ELR (cell line): ENCODE measurements at places on chromosomes 13 and 19.

- peak; percentile 36 for DNase-seq
Observed at GRCh38 chr19:54158812-54159351, 639 bp downstream of the LENG1 start.

DNA sequence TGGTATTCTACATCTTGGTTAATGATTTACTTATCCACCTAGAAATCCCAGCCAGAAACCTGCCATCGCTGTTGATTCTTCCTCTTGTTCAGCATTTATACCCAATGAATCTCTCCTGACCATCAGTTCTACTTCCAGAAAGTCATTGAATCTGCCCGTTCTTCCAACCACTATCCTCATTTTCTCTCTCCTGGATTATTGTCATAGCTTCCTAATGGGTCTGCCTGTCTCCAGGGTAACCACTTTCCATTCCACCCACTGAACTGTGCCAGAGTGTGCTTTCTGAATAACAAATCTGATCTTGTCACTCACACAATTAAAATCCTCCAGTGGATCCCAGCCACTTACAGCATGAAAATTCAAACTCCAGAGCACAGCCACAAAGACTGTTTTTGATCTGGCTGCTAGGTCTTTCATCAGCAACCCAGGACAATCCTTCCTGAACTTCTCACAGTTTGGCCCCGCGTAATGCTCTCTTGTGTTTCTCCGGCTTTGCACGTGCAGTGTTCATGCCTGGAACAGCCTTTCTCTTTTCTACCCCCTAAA is 330.6 kb downstream of the SPRY2 start:
- DNase-seq, result no peak

DNA sequence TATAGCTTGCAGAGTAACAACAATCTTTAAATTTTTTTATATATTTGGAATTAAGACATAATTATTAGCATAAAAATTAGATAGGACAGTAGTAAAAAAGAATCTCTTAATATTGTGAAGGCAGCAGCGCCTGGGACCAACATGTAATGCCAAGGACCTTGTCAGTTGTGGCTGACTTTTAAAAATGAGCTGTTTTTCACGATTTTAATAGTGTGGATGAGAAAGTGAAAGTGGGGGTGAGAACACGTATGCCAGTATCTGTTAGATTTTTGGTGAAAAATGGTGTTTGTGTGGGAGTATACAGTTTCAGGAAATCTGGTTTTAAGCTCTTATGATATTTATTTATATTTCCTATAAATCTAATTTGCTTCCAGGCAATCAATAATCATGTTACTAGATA is 125.2 kb downstream of the LMO7 start:
- DNase-seq, result no peak

DNA sequence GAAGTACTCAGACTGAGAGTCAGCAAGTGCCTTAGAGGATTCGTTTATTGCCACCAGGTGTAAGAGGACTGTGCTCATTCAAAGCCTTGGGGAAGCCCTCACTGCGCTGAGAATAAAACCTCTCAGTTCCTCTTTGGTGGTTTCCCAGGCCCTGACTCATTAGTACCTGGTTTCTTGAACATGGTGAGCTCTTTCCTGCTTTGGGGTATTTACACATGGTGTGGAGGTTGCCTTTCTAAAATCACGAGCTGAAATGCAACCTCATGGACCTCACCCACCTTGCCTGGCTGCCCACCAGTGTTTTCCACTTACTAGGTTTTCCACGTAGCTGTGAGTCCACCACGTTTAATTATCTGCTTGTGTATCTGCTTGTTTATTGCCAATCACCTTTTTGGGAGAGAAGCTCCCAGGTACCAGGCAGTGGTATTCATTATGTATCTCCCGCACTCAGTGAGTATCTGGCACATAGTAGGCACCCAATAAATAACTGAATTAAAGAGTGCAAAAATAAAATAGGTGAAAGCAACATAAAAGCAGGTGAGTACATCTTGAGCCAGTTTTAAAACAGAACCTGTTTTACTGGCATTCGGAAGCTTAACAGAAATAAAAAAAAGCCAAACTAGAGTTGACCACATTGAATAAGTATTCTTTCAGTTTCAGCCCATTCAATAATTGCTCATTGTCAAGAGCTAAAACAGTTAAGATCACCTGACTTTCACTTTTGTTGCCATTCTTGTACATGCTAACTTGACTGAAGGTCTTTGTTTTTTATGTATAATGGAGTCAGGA is 533.0 kb downstream of the MYO16 start:
- DNase-seq, result no peak

- no peak for DNase-seq
Observed at GRCh38 chr13:39760521-39760920, 105.1 kb downstream of the COG6 start.

DNA sequence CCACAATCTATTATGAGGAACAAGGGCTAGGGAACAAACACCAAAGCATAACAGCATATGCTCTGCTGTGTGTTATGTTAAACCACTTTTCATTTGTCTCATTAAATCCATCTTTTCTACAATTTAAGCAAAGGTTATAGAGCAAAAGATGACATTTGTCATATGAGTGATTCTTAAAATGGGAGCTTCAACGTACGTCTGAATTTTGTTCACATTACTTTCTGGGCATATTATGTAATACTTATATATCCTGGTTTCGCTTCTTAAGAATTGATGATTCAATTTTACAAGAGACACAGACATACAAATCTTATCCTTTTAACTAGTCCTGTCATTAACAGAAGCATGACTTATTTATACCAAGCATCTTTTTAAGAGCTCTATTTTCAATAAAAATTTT is 3.3 kb upstream of the TPP2 start:
- DNase-seq, result no peak

- DNase-seq, result no peak
Observed at GRCh38 chr19:41018736-41019290, 27.7 kb downstream of the CYP2B6 start.

DNA sequence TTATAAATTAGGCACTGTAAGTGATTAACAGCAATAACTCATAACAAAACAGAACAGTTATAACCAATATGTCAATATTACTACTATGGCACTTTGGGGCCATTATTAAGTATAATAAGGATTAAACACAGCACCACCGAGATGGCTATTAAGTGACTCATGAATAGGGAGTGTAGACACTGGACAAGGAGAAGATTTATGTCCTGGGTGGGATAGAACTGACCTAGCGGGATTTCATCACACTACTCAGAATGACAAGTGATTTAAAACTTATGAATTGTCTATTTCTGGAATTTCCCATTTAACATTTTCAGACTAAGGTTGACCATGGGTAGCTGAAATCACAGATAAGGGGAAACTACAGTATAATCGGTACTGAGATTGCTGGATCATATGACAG is 79.0 kb upstream of the SLC7A1 start:
- peak; percentile 79 for DNase-seq

GRCh38 chr19:34336781-34337271 is 28.2 kb upstream of the GPI start:
- DNase-seq, result peak; percentile 54

DNA sequence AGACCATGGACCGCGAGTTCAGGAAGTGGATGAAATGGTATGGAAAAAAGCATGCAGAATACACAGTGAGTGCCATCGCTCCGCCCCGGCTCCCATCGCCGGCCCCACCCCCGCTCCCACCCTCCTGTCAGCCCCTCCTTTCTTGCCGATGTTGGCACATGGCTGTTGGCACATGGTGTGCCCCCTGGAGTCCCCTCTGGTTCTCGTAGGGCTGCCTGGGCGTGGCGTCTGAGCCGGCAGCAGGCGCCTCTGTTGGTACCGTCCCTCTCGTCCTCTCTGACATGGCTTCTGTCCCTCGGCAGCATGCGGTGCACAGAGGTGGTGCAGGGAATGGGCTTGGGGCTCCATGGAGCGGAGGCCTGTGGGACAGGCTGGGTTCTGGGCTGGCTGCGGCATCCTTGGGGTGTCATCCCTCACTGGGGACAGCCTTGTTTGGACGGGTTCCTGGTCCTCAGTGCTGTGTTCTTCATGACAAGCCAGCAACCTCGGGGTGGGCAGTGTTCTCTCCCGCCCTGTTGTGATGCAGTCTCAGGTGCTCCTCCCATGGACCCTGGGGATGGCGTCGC is 30.9 kb downstream of the DOT1L start:
- DNase-seq, result no peak

DNA sequence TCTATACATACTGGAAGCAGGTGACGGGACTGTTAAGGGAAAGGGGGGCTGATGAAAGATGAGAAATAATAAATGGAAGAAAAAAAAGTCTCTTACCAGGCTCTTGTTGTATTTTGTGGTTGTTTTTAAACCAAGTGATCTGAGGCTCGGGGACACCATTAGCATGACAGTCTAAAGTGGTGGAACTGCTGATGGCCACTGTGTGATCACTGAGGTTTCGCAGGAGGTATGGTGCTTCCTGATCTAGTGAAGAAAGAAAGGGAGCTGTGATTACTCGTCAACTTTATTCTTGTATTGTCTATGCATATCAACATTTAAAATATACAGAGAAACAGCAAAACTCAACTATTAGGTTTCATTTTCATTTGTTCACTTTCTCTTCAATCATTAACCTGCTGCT is 110.1 kb downstream of the FLT1 start:
- DNase-seq, result no peak

DNA sequence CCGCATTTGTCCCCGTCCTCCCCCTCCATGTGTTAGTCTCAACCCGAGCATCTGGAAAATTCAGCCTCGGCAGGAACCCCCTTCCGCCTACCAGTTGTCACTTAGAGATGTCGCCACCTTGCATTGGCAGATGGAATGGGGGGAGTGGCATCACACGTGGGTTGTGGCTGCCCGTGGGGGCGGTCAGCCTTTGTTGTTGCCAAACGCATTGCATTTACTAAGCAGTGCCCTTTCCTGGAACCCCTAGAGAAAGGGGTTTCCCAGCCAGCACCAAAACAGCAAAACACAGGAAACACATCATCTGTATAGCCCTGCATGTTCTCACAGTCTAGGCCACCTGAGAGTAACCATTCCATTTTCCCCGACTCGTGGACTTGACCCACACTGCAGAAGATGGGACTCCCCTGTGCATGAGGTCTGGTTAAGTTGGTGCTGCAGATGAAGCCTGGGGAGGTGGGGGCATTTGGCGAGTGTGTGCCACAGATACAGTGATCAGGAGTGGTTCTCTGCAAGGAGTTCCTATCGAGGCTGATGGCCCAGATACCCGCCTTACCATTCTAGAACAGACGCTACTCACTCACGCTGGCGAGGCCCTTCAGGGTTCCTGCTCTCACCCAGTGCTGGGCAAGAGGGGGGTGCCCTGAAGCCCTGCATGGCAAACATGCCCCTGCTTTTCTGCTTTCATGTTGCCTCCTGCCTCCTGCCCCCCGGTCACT is 38.3 kb downstream of the TMED1 start:
- DNase-seq, result no peak

GRCh38 chr13:49844181-49844580 is 51.7 kb upstream of the KPNA3 start:
- no peak for DNase-seq

DNA sequence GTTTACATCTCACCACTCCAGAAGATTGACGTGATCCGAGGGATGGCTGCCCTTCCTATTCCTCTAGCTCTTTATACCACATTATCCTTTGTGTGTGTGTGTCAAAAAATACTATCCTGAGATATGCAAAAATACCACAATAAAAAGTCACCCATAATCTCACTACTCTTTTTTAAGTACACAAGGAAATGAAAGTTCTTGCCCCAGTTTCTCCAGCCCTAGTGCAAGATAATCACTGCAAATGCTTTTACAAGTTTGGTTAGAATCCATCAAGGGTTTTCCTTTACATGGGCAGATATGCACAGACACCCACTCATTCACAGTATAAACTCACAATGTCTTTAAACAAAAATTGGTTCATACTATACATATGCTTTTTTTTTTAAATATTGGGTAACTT is 89.3 kb downstream of the DIAPH3 start:
- DNase-seq, result no peak

GRCh38 chr13:63731896-63732295 is 2316.2 kb upstream of the PCDH20 start:
- DNase-seq, result no peak

- peak; percentile 34 for DNase-seq
Observed at GRCh38 chr19:35195830-35196229, 32.7 kb downstream of the FAM187B start.

DNA sequence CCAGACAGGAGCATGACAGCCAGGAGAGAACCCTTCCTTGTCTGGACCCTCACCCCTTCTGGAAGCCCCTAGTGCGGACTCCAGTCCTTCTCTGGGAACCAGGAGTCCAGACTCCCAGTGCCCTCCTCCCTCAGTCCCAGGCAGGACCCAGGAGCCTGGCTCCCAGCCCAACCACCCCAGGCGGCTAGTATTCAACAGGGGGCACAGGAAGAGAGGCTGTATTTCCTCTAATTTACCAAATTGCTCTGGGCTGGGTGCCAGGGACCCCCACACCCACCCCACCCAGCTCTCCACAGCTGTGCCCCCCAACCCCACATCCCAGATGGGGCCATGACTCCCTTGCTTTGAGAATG is 3.3 kb downstream of the GRIN2D start:
- DNase-seq, result no peak

- DNase-seq, result peak; percentile 89
Observed at GRCh38 chr19:10936661-10937084, 8.1 kb downstream of the TIMM29 start.

GRCh38 chr19:51025401-51025800 is 1.0 kb downstream of the KLK11 start:
- no peak for DNase-seq

DNA sequence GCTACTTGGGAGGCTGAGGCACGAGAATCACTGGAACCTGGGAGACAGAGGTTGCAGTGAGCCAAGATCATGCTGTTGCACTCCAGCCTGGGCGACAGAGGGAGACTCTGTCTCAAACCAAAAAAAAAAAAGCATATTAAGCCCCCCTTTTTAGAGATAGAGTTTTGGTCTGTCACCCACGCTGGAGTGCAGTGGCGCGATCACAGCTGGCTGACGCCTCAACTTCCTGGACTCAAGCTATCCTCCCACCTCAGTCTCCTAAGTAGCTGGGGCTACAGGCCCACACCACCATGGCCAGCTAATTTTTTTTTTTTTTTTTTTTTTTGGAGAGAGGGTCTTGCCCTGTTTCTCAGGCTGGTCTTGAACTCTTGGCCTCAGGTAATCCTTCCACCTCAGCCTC is 34.2 kb upstream of the MAP3K10 start:
- no peak for DNase-seq

DNA sequence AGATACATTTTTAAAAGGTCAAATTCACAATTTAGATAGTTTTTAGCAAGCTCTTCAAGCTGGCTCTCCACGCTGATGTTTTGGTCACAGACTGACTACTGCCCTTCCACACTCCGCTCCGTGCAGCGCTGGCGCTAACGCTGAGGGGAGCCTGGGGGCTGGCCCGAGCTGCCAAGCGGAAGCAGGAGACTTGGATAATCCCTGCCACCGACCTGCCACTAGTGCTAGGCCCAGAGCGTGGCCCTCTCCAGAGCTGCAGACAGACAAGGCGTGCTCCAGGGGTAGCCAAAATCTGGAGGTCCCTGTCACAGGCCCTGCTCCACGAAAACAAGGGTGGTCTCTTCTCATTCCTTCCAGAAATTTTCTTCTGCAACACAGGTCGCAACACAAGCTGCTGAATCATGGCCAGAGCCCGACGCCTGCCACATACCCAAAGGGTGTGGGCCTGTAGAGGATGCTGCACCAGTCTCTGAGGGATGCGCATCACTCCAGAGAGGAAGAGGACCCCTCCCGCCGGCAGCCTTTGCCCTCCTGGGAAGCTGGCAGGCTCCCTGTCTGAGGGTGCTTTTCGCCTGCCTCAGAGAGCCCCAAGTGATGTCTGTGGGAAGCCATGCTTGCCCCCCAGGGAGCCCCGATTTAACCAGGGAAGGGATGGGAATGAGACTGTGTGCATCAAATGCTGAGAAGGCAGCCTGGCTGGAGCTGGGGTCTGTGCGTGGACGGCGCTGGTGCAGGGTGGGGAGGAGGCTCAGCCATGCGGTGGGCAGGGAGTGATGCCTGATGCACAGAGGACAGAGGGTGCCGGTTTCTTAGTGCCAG is 21.6 kb downstream of the CAPS start:
- DNase-seq, result peak; percentile 19
